GM20000 (cell line): ENCODE measurements at places on chromosomes 7 and 10.

GRCh38 chr10:113859261-113859660, 4.8 kb downstream of the NHLRC2 start:
- DNase-seq, result peak; percentile 36

GRCh38 chr10:66025186-66025585, 900.6 kb upstream of the LRRTM3 start:
- DNase-seq, result no peak

DNA sequence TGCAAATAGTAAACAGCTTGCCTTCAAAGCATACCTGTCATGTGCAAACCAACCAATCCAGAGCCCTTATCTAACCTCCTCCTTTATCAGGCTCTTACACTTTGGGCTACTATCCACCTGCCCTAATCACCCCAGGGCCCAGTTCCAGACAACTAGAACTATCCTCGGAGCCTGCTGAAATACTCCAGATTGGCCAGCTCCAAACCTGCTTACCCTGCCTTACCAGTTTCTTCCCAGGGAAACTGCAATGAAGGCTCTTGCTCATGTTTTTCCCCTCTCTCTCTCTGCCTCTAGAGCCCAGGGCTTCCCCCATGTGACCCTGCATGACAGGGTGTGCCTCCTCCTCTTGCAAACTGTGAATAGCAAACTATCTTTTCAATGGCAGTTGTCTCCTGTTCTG, 81.4 kb upstream of the CAPZA2 start:
- no peak for DNase-seq

GRCh38 chr7:493661-494251, 25.9 kb downstream of the PDGFA start:
- DNase-seq, result no peak

- DNase-seq, result no peak
Observed at GRCh38 chr7:147595042-147595441, 995.5 kb upstream of the C7orf33 start.

DNA sequence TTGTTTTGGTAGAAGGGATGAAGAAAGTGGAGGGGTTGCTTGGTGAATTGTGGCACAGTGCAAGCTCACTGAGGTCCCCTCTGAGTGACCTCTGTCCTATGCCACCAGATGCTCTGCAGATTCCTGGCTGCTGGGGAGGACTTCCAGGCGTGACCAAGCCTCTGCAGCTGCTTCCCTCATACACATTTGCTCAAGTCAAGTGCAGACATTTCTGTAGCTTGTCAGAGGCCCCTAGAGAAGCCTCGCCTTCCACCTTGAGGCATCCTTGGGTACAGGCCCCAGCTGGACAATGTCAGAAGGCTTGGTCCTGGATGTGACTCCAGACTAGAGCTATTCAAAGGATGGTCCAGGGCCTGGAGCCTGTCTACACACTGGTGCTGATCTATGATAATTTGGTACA, 464.2 kb downstream of the PLXNA4 start:
- DNase-seq, result no peak

DNA sequence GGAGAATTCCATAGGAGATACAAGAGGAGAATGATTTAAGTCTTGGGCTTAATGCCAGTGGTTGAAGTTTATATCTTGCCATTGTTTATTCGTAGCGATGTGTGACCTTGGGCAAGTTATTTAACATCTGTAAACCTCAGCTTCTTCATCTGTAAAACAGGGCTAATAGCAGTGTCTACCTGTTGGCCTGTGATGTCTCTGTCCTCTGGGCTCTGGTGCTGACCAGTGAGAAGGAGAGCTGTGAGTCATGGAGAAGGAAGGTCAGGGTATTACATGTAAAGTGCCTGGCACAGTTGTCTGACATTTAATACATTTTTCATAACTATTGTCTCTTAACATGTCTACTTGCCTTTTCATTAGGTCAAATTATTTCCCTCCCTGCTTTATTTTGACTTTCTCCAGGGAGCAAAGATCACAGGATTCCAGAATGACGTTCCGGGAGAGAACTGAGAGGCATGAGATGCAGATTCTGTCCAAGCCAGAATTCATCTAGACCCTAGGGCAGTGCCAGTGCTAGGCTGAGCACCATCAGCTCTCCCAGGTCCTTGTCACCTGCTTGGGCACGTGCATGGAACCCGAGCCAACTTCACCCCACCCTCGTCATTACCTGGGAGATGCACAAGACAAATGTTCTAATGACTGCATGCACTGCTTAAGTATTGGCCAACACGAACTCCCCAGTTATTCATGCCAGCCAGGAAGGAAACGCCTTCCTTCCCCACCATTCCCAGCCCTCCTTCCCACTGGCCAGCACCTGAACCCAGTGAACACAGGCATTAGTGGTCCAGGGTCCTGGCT, 187.9 kb downstream of the DPY19L1 start:
- DNase-seq, result no peak
